ENCODE measurements at places on chromosomes 16 and 17.

GRCh38 chr16:9360075-9360474, 268.6 kb downstream of the HAPSTR1 start:
- no peak for DNase-seq

- DNase-seq: no peak
These were observed 11.8 kb downstream of the PRCD start for GRCh38 chr17:76551685-76552084.

- DNase-seq: peak; percentile 85
These were observed 74.0 kb downstream of the SEC14L1 start for GRCh38 chr17:77214743-77215142.

- DNase-seq: no peak
These were observed 33.5 kb upstream of the ETV4 start for GRCh38 chr17:43579566-43580140.

DNA sequence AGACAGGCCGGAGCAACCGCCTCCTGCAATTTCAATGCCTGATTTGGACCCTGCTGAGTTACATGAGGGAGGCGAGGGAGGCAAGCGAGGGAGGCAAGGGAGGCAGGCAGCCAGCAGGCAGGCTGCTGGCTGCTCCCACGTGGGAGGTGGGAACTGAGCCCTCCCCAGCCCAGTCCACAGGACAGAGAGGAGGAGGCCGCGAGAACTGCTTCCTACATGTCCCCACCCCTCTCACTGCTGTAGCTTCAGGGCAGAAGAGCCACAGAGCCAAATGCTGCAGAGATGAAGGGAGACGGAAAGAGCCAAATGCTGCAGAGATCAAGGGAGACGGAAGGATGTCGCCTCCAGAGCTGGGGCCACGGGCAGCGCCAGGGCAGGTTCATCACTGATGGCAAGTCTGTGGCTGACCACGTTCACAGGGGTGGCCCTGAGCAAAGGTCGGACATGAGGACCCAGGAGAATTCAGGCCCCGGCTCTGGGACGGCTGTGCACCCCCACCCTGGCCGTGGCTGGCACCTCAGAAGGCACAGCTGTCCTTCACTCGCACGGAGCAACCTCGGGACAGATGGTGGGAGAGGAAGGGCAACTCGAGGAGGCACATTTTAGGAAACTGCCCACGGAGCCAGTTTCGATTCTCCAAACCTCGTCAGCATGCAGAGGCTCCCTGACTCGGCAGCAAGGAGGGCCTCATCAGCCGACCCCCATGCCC, 21.5 kb downstream of the RPH3AL start:
- no peak for DNase-seq

GRCh38 chr17:80028030-80028429, 7.6 kb downstream of the TBC1D16 start:
- no peak for DNase-seq

GRCh38 chr16:799948-800833, at the start of gene GNG13:
Gene GNG13 (minus strand): TSS chr16:800734. CDS start chr16:799077, 1,657 bp downstream.
- no peak for DNase-seq

DNA sequence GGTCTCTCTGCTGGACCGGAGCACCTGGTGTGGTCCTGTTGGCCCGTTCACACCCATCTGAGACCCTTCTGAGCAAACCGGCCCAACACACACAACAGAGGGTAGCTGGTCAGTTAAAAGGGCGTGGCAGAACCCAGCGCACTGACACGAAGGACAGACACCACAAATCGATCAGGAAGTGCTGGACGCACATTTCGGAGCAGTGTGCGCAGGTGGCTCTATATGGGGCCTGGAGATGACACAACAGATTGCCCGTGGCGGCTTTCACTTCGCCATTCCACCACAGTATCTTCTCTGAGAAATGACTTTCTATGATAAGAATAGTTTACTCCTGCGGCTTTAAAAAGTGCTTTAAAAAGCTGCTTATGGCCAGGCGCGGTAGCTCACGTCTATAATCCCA, 12.5 kb downstream of the CCDC57 start:
- DNase-seq: no peak

- DNase-seq: no peak
These were observed 825 bp downstream of the HASPIN start for GRCh38 chr17:3724378-3725077.

- no peak for DNase-seq
These were observed 48.0 kb downstream of the TEKT5 start for GRCh38 chr16:10646581-10647263.

- no peak for DNase-seq
These were observed 115.6 kb upstream of the HSBP1 start for GRCh38 chr16:83692224-83692623.

- no peak for DNase-seq
These were observed 208.2 kb upstream of the MYOCD start for GRCh38 chr17:12457493-12457892.

- DNase-seq: no peak
These were observed 4.2 kb downstream of the YPEL2 start for GRCh38 chr17:59335685-59336084.

DNA sequence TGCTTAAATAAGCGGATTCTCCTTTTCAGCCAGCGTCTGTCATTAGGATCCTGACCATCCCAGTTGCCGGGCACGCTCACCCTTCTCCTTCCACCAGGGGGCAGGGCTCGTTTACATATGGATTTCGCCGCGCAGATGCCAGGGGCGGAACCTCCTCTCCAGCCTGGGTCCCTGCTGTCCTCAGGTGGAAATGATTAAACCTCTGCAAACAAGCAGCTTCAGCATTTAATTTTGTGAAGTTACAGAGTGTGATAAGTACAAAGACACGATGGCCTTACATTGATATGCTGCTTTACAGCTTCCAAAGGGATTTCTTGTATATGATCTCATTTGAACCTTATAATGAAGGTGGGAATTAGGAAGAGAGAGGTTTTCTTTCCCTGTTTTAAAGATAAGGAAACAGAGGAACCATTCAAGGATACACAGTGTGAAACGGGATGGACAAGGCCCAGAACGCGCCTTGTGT, 3.9 kb upstream of the KRT28 start:
- peak; percentile 58 for DNase-seq

- DNase-seq: no peak
These were observed 32.4 kb downstream of the SIAH1 start for GRCh38 chr16:48352648-48353390.

GRCh38 chr17:42744806-42745617, at the start of gene EZH1:
Gene EZH1 (minus strand): TSS chr17:42745040. CDS start chr17:42728941, 16,099 bp downstream.
- DNase-seq: peak; percentile 93

GRCh38 chr16:47980212-47980611, 175.6 kb downstream of the ABCC12 start:
- no peak for DNase-seq

GRCh38 chr16:51180719-51181502, 29.8 kb upstream of the SALL1 start:
- no peak for DNase-seq

- DNase-seq: no peak
These were observed 424 bp downstream of the MON1B start for GRCh38 chr16:77191259-77191969.

DNA sequence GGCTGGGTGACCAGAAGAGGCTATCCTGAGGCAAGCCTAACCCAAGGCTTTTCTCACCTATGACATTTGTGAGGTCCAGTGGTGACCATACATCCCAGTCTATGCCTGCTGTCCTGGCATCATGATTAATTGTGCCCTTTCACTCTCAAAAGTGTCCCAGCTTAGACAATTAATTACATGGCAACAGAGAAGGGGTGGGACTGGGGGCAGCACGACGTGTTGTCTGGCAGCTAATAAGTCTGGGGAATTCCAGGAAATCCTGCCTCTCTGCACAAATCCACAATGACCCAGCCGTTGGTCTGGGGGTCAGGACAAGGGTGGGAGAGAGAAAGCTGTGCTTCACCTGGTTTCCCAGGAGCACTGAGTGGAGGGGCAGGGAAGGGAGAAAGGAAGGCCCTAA, 14.0 kb upstream of the MTMR4 start:
- no peak for DNase-seq

DNA sequence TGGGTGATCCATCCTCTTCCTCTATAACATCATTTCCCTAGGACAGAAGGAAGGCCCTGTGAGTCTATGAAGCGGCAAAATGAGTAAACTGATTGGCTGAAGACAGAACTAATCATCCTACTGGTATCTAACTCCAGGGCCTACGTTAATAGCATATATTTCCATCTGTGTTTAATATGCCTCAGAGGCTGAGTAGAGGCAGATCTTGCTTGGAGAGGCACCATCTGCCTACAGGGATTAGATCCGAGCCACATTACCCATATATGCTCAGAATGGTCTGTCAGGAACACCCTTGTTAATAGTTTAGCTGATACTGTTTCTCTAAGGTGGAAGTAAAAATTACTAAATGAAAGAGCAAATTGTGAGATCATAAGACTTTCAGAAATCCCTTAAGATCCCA, 13.2 kb upstream of the FOXJ1 start:
- no peak for DNase-seq

- DNase-seq: peak; percentile 86
These were observed 3.9 kb downstream of the RSAD1 start for GRCh38 chr17:50482516-50482915.

DNA sequence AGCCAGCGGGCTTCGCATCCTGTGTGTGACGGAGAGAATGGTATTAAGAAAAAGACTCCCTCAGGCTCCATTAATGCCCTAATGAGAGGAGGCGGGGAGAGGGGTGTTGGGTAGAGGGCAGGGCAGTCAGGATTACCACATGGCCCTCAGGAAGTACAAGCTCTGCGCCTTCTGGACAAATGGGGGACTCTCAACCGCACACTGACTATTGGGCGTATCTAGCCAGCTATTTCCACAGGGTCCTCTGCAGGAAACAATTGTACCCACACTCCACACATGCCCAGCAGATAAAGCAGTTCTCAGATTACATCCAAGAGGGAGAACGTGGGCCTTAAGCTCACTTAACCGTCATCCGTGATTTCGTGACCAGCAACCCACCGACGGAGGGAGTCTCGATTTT, 14.7 kb downstream of the NXN start:
- no peak for DNase-seq

GRCh38 chr16:31114468-31114867, 3.0 kb upstream of the KAT8 start:
- no peak for DNase-seq

DNA sequence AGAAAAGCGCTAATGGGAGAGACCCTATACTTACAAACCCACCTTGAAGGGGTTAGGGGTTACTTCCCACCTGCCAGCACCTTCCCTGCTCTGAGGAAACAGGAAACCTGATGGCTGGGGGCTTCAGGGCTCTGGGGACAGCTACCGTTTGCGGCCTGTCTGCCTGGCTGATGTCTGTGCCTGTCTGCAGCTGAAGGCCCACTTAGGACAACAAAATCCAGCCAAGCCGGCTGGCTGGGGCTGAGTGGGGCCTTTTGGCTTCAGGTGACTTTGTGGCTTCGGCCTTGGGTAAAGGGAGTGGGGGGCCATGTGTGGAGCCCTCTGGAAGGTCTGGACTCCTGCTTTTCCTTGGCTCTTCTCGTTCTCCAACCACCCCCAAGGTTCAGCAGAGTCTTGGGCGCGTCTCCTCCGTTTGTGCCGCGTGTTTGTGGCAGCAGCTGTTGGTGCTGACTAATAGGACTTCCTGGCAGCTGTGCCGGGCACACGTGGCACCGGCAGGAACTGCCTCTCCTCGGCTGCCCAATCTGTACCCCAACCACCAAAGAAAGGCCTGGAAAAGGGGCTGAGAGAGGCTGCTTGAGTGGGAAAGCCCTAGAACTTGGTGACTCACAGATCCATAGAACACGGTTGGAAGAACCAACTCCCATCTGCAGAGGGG, 186.7 kb downstream of the MSI2 start:
- DNase-seq: peak; percentile 79

- DNase-seq: no peak
These were observed 88.4 kb upstream of the CDH5 start for GRCh38 chr16:66278111-66278531.

DNA sequence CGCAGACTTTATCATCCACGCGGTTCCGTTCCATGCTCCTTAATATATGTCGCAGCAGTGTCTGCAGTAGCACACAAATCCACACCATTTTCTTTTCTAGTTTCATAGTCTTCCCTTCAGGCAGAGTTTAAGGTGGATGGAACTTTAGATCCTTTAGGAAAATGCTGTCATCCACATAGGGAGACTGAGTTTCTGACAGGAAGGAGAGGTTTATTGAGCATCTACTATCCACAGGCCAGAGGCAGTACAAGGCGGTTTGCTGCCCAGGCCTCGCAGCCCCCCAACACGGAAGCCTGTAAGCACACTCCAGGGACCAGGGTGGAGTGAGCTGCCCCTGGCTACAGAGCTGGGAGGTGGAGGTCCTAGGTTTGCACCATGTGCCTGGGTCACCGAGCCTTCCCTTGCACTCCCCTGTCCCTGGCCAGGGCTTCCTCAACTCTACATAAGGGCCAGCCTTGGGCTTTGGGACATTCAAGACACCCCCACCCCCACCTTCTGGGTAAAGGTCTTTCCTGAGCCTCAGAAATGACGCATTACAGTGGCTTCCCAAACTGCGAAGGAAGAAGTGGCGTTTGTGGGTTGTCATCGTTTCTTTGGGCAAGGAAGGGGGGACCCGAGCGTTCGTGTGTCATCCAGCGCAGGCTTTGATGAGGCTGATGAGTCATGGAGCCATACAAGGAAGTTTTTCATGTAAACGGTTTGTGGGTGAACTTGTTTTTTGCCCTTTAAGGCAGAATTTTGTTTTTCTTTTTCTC, 146.5 kb upstream of the PLCG2 start:
- DNase-seq: peak; percentile 98

GRCh38 chr16:4578961-4579530, 22.9 kb downstream of the C16orf96 start:
- no peak for DNase-seq

- peak; percentile 35 for DNase-seq
These were observed 55.8 kb downstream of the MYH13 start for GRCh38 chr17:10316801-10317542.

GRCh38 chr17:39794249-39794970, 56.7 kb downstream of the GRB7 start:
- DNase-seq: peak; percentile 33

- no peak for DNase-seq
These were observed 8.0 kb downstream of the SECTM1 start for GRCh38 chr17:82325286-82326180.

DNA sequence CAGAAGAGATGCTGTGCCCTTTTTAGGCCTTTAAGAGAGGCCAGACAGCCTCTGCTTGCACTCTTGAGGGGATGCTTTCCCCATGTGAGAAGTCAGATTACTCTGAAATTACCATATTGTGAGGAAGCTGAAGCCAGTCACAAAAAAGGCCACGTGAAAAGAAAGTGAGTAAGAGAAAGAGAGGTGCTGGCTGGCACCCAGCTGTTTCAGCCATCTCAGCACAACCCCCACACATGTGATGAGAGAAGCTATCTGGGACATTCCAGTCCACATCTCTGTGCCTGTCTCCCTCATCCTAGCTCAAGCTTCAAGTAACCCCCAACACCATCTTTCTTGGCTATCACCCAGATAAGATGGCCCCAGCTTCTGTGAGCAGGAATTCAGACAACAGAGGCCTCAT, 131.4 kb downstream of the HS3ST2 start:
- DNase-seq: no peak

Measured in common myeloid progenitor, CD34-positive (primary cell).